ENCODE measurements at places on chromosomes 7 and 10. TPM values are rescaled to one million over a fixed set of nuclear protein-coding genes. Genes with fewer than 3 reads are reported as not detected.

The GPR146 gene
- total RNA-seq: 33.0 TPM

The UCMA gene
- not detected for total RNA-seq

The NKX2-3 gene
- total RNA-seq: not detected

The CYP17A1 gene
- not detected for total RNA-seq

The GDF10 gene
- total RNA-seq: 1.2 TPM

The CRPPA gene
- total RNA-seq: 1.5 TPM

The CAMK2G gene
- total RNA-seq: 26.3 TPM

The DPYSL4 gene
- total RNA-seq: not detected

The BTBD16 gene
- total RNA-seq: 4.5 TPM

The TET1 gene
- 3.8 TPM for total RNA-seq

The ACTL6B gene
- total RNA-seq: not detected

The TAS2R3 gene
- 1.3 TPM for total RNA-seq

The ST7 gene
- total RNA-seq: 17.1 TPM

The TAS2R41 gene
- total RNA-seq: not detected

The DEPP1 gene
- total RNA-seq: 47.3 TPM

The HUS1 gene
- 13.8 TPM for total RNA-seq

The TRIL gene
- 0.91 TPM for total RNA-seq

The GLI3 gene
- total RNA-seq: 19.2 TPM

The ADARB2 gene
- 3.6 TPM for total RNA-seq

The TBC1D12 gene
- 18.3 TPM for total RNA-seq

The CLDN3 gene
- 11.8 TPM for total RNA-seq

The ASB13 gene
- 12.4 TPM for total RNA-seq

The DPY19L1 gene
- total RNA-seq: 5.7 TPM

The GHRHR gene
- total RNA-seq: not detected

The CYP2E1 gene
- 15.2 TPM for total RNA-seq

The SRGN gene
- total RNA-seq: 22.3 TPM

The DYDC2 gene
- total RNA-seq: not detected

The RTKN2 gene
- 0.97 TPM for total RNA-seq

The TACR2 gene
- total RNA-seq: 1.7 TPM

The RBP4 gene
- total RNA-seq: 17.5 TPM

The TMEM229A gene
- total RNA-seq: not detected

The CCDC71L gene
- total RNA-seq: 3.0 TPM

The AMPH gene
- total RNA-seq: 6.7 TPM

The LFNG gene
- 122 TPM for total RNA-seq

The GARIN1A gene
- total RNA-seq: 0.71 TPM

The OR6B1 gene
- total RNA-seq: not detected

The SMO gene
- total RNA-seq: 15.5 TPM

The FAM180A gene
- 0.34 TPM for total RNA-seq

The SH2D4B gene
- total RNA-seq: not detected

The CPA2 gene
- not detected for total RNA-seq

The RPEL1 gene
- not detected for total RNA-seq
